ENCODE measurements at places on chromosomes 5 and 9.
A peak's percentile ranks its signal among the peaks of the same experiment; 100 is the strongest.

DNA sequence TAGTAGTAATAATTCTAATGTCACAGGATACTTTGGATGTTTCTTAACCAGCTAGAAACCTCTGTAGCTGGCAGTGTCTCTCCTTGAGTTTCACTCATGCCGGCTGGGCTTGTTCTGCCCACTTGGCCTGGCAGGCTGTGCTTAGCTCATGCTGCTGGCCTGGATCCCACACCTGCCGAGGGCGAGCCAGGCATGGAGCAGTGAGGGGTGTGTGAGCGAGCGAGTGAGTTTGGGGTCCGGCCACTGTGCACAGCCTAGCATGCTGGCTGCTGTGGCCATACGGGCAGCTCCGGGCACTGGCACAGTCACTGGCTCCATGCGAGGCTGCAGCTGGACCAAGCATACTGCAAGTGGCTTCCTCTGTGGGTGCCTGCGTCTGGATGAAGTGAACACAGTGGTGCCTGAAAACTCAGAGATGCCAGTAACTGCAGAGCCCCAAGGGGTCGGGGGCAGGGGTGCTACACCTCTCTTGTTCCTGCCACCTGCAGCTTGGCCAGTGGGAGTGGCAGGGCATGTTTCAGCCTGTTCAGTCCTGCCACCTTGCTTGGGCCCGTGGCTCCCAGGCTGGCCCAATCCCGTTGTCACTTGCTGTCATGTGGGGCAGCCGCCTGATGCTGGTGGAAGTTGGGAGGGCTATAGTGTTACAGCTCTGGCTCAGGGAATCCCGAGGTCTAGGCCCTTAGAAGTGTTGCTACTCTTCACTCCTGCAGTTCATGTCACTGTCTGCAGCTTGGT, 9.9 kb downstream of the FSD1L start:
- no peak for DNase-seq

DNA sequence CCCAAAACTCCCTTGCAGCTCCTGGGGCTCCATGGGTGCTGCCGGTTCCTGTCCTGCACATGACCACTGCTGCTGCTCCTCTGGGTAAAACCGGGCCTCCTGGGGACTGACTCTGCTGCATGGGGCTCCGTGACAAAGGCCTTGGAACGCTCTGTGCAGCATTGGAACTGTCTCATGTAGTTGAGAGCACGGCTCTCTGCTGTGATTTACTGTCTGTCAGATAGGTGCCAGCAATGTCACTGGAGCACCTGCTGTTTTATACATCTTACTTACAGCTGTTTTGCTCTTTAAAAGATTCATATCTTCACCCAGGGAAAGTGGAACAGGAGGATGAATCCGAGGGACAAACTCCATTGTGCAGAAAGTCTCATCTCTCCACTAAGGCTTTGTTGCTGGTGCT, 138.1 kb downstream of the YIPF5 start:
- no peak for DNase-seq

GRCh38 chr5:24923400-24923799, 278.6 kb upstream of the CDH10 start:
- no peak for DNase-seq

- no peak for DNase-seq
Measured at GRCh38 chr9:32716425-32716824, 66.9 kb upstream of the TMEM215 start.

GRCh38 chr9:91320299-91320698, 41.4 kb downstream of the AUH start:
- DNase-seq, result no peak

DNA sequence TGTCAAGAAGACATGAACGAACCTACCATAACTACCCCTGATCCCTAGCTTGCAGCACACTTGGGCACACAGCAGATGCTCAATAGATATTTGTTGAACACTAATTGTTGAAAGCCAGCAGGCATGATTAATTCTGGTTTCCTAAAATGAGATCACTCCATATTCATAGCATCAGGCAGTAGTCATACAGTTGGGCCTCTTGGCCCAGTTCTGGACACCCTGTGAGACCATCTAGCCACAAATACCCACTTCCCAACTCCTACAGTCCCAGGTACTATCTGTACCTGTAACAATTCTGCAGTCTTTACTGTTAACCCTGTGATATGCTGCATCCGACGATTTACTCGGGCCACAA, 24.2 kb downstream of the P4HA2 start:
- DNase-seq, result no peak

GRCh38 chr5:96292582-96293247, 140.3 kb downstream of the PCSK1 start:
- no peak for DNase-seq

- no peak for DNase-seq
Measured at GRCh38 chr5:120988491-120988890, 524.4 kb downstream of the PRR16 start.

GRCh38 chr9:120490888-120491595, 88.9 kb downstream of the CDK5RAP2 start:
- DNase-seq, result no peak

DNA sequence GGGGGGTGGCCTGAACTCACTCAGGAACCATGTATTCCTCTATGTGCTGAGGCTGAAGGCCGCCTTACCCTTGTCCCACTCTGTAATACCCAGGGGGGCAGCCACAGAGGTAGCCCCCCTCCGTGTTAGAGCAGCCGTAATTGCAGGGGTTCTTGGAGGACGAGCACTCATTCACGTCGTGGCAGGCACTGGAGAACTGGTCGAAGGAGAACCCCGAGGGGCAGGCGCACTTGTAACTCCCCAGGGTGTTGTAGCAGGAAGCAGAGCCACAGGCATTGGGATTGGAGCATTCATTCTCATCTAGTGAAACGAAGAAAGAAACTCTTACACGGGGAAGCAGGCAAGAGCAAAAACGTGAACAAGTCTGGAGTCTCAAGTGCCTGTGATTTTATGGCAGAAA, 179.8 kb downstream of the SLC12A2 start:
- peak; percentile 55 for DNase-seq

- DNase-seq, result no peak
Measured at GRCh38 chr5:21831145-21831787, 1021.9 kb downstream of the CDH12 start.

DNA sequence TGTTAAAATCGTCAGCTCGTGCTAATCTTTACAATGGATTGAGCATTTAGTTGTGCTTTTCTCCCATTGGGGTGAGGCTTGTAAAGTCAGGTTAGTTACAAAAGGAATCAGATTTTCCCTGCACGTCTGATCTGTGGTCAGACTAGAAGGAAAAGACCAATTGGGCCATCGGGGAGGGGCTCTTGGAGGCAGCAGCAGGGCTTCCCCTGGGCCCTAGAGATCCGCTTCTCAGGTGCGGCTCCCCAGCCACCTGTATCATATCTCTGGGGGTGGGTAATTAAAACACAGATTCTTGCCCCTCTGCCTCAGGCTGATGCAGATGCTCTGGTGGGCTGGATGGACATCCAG, 200.3 kb downstream of the HSPA4 start:
- no peak for DNase-seq

Data from glutamatergic neuron (in vitro differentiated cells).